Airway epithelial cell (primary cell): ENCODE measurements at places on chromosomes 13 and 19. TPM values are rescaled to one million over a fixed set of nuclear protein-coding genes. Genes with fewer than 3 reads are reported as not detected.

PLD3 gene
- 306 and 337 TPM in 2 replicates for total RNA-seq

KLK3 gene
- total RNA-seq: not detected in 2 replicates

R3HDM4 gene
- 57.1 and 58.6 TPM in 2 replicates for total RNA-seq

CYP2A7 gene
- total RNA-seq: not detected in 2 replicates

KANK3 gene
- total RNA-seq: 1.2 and 4.6 TPM in 2 replicates

KASH5 gene
- total RNA-seq: not detected in 2 replicates

TSSK6 gene
- total RNA-seq: 0.79 and 2.1 TPM in 2 replicates

PSG2 gene
- total RNA-seq: not detected in 2 replicates

TRPM4 gene
- 19.6 and 20.2 TPM in 2 replicates for total RNA-seq

CAPN12 gene
- total RNA-seq: 7.4 and 8.9 TPM in 2 replicates

B9D2 gene
- 3.0 and 3.4 TPM in 2 replicates for total RNA-seq

ZNF880 gene
- 5.6 and 7.3 TPM in 2 replicates for total RNA-seq
